ENCODE measurements at places on chromosomes 1 and 21.

GRCh38 chr1:192316942-192317450 is at the start of gene RGS21:
Gene RGS21, plus strand, starts transcription at chr1:192316992. Its CDS starts 26,045 bp downstream, at chr1:192343037.
- no peak for DNase-seq

GRCh38 chr1:205191622-205192021 is 19.9 kb downstream of the DSTYK start:
- no peak for DNase-seq

GRCh38 chr1:244789731-244790130 is 45.7 kb upstream of the COX20 start:
- DNase-seq: no peak

DNA sequence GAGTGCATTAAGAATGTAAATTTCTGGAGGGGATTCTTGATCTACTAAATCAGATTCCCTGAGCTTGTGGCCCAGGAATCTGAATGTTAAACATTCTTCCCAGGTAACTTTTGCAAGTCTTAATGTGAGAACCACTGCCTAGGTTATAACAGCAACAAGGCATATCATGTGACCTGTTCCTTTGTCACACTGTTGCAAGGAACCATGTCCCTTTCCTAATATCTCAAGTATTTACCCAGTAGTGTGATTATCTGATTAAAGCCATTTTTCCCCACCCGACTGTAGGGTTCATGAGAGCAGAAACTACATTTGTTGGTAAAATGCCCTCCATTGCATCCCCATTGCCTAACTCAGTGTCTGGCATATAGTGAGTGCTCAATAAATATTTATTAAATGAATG is 112.9 kb upstream of the ATP1A1 start:
- DNase-seq: no peak

- no peak for DNase-seq
Measured at GRCh38 chr1:84000954-84001495, 2.1 kb upstream of the TTLL7 start.

- DNase-seq: no peak
Measured at GRCh38 chr1:218878369-218878768, 295.3 kb upstream of the LYPLAL1 start.

DNA sequence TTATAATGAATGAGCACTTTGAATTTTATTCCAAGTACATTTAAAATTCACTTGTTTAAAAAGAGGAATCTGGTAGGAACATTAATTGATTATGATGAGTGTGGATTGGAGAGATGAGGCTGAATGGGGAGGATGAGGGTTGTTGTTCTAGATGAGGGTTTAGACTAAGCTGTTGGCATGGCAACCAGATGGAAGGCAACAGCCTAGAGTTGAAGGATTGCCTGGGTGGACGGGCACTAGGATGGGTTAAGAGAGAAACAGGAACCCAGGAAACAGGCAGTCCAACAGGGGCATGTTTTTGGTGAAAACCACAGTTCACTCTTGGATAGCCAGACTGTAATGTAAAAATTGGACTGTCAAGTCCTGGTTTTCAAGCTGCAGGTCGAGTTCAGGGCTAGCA is 125.5 kb downstream of the CHRM3 start:
- DNase-seq: no peak

DNA sequence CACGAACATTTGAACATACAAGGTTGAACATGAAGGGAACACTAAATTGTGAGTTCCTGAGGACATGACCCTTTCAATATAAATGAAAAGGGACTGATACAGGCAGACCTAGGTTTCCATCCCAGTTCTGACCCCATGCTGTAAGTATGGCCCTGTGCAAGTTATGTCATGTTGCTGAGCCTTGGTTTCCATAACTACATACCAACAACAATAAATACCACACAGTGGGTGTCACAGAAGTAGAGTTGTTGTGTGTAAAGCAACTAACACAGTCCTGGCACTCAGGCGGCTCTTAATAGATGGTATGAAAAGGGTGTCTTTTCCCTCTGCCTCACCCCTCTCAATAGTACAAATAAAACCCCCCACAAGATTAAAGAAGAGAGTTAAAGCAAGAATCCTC is 140.8 kb downstream of the LMX1A start:
- no peak for DNase-seq

- no peak for DNase-seq
Measured at GRCh38 chr21:44382536-44382935, 29.1 kb downstream of the TRPM2 start.

- DNase-seq: no peak
Measured at GRCh38 chr1:41641475-41641814, 157.0 kb upstream of the EDN2 start.

GRCh38 chr1:15493869-15494390 is 18.0 kb downstream of the CELA2B start:
- no peak for DNase-seq

DNA sequence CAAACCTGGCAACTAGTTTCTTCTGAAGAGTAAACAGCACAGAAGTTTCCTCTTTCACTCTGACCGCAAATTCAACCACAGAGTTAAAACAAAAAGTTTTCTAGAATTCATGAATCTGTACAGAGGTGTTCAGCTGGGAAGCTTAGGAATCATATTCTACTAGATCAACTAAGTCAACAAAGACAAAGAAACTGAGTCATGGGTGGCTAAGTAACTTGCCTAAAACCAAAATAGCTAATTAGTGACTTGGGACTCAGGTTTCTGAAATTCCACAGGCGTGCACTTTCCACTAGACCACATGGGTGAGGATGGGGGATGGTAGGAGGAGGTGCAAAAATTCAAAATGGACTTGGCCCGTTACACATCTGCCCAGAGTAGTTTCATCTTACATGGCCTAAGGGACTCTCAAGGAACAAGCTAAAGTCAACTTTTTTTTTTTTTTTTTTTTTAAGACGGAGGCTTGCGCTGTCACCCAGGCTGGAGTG is 25.8 kb downstream of the PTPN14 start:
- no peak for DNase-seq

DNA sequence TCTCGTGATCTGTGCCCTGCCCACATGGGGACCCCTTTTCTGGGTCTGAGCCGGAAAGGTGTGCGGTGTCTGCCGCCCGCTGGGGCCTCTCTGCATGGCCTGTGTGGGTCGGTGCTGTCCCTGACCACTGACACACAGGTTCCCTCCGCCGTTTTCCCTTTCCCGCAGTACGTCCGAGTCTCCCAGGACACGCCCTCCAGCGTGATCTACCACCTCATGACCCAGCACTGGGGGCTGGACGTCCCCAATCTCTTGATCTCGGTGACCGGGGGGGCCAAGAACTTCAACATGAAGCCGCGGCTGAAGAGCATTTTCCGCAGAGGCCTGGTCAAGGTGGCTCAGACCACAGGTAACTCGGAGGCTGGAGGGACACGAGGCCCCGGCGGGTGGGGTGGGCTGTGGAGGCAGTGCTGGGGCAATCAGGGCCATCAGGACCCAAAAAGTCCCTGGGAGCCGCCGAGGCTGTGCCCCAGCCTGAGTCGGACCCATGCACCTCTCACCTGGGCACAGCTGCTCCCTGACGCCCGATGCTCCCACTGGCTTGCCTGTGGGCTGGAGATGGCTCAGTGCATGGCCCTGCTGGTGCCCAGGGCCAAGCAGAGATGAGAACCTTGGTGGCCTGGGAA is 13.3 kb downstream of the TRPM2 start:
- no peak for DNase-seq

- no peak for DNase-seq
Measured at GRCh38 chr1:104358621-104359020, 608.9 kb downstream of the AMY1C start.

- DNase-seq: no peak
Measured at GRCh38 chr1:87051965-87052364, 137.5 kb downstream of the HS2ST1 start.

- no peak for DNase-seq
Measured at GRCh38 chr1:63326473-63327380, 4.4 kb downstream of the FOXD3 start.

- DNase-seq: no peak
Measured at GRCh38 chr1:78277253-78277652, 213.5 kb upstream of the PTGFR start.

DNA sequence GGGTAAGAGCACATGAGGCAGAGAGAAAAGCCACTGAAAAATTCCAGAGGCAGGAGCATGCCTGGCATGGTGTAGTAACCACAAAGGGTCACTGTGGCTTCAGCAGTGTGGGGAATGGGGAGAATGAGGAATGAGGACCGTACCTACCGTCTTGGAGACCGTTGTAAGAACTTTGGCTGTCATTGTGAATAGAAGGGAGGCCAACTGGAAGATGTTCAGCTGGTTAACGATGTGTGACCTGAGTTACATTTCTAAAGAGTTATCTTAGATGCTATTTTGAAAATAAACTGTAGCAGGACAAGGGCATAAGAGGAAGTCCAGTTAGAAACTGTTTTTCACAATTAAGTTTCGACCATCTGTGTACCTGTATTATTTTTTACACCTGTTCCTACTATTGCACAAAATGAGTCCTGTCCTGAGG is 365.5 kb upstream of the SGIP1 start:
- DNase-seq: peak; percentile 26

GRCh38 chr1:28066393-28067154 is 21.8 kb downstream of the EYA3 start:
- DNase-seq: no peak

GRCh38 chr1:169044296-169044695 is 62.2 kb upstream of the ATP1B1 start:
- DNase-seq: no peak

- DNase-seq: no peak
Measured at GRCh38 chr1:151312411-151312810, 14.8 kb downstream of the PI4KB start.

GRCh38 chr1:178725466-178726086 is 532 bp downstream of the RALGPS2 start:
- no peak for DNase-seq

DNA sequence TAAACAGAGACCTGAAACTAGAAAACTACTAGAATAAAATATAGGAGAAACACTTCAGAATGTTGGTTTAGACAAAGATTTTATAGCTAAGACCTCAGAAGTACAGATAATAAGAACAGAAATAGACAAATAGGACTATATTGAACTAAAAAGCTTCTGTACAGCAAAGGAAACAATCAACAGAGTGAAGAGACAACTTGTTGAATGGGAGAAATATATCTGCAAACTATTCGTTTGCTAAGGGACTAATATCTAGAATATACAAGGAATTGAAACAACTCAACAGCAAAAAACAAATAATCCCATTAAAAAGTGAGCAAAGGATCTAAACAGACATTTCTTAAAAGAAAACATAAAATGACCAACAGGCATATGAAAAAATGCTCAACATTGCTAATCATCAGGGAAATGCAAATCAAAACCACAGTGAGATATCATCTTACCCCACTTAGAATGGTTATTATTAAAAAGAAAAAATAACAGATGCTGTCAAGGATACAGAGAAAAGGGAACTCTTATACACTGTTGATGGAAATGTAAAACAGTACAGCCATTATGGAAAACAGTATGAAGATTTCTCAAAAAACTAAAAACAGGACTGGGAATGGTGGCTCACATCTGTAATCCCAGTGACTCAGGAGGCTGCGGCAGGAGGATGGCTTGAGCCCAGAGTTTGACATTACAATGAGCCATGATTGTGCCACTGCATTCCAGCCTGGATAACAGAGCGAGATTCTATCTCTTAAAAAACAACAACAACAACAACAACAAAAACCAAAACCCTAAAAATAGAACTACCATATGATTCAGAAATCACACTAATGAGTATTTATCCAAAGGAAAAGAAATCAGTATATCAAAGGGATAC is 37.3 kb upstream of the ZSWIM5 start:
- no peak for DNase-seq

GRCh38 chr1:53220962-53221286 is 490 bp upstream of the CZIB start:
- DNase-seq: no peak

- DNase-seq: no peak
Measured at GRCh38 chr1:27047914-27048313, 35.3 kb upstream of the TENT5B start.

GRCh38 chr1:59703918-59704378 is 110.8 kb upstream of the HOOK1 start:
- no peak for DNase-seq

DNA sequence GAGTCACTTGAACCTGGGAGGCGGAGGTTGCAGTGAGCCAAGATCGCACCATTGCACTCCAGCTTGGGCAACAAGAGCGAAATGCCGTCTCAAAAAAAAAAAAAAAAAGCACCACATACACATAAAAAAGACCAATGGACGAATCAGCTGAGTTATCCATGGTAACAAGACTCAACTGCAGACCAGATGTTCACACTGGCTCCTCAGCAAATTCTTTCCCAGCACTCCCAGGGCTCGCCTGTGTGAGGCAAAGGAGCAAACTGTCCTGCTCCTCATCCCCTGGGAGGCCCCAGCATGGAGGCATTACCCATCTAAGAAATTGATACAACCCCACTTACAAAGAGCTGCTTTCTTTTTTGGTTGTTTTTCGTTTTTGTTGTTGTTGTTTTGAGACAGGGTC is 3.1 kb downstream of the TMEM234 start:
- peak; percentile 54 for DNase-seq

- DNase-seq: no peak
Measured at GRCh38 chr1:63892632-63893395, 119.0 kb downstream of the ROR1 start.

DNA sequence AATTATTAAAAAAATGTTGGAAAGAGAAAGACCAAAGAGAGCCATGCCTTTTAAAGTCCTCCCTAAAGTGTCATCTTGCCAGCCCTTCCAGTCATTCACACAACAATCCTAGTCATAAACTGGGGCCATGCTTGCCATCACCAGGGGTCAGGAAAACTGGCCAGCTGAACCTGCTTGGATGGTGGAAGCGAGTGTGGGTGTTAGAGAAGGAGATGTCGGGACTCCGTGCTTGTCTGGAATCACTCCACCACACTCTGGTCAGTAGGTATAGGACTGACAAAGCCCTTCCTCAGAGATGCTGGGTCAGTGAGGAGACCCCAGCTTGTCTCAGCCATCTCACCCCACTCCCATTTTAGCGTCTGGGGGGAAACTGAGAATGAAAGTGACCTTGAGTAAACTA is 3.3 kb upstream of the HAPLN2 start:
- no peak for DNase-seq

DNA sequence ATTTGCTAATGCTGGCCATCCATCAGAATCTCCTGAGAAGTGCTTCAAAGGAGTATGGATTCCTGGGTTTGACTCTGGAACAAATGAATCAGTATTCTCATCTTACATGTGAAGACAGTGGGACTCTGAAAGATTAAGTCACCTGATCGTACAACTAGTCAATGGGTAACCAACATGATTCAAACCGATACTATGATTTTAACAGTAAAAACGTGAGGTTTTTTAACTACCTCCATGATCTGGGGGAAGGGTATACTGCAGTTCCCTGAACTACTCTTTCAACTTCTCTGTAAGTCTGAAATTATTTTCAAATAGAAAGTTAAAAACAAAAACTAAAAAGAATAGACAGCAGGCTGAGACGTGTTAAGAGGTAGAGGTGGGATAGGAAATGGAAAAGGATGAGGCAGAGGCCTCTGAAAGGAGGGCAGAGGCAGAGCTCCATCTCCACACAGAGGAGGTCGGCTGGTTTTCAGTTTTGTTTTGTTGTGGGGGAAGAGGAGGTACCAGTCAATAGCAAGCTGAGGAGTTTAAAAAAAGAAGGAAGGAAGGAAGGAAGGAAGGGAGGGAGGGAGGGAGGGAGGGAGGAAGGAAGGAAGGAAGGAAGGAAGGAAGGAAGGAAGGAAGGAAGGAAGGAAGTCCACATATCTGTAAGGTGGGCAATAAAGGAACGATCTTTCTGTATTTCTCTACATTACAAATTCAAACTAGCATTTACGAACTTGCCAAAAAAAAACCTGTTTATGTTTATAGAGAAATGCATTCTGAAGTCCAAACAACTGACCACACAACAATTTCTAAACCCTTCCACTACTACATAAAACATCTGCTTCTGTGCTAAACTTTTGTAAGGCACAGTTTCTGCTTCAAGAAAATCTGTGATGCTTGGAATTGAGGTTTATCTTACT is 213.1 kb downstream of the RERE start:
- DNase-seq: no peak

- no peak for DNase-seq
Measured at GRCh38 chr1:234706199-234706598, 96.2 kb upstream of the IRF2BP2 start.
